ENCODE measurements at places on chromosomes 1 and 21.

DNA sequence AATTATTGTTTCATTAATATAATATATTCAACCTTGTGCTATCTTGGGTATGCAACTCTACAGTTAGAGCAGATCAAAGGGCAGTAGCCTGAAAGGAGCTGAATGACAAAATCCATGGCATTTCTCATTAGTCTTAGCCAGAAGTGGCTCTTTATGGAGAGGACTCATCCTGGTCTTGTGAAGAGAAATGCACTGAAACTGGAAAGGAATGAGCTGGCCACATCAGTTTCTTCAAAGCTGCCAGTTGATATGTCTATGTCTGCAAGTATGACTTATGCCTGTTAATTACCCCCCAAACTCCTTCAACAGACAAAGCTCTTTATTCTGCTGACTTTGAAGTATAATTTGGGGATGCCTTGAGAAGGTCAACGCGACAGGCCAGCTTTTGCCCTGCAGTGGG is 119.0 kb upstream of the UBE2U start:
- DNase-seq = no peak

GRCh38 chr1:234776256-234776875 is 166.4 kb upstream of the IRF2BP2 start:
- DNase-seq = no peak

GRCh38 chr21:38355992-38356781 is 99.4 kb downstream of the KCNJ15 start:
- peak; percentile 73 for DNase-seq

DNA sequence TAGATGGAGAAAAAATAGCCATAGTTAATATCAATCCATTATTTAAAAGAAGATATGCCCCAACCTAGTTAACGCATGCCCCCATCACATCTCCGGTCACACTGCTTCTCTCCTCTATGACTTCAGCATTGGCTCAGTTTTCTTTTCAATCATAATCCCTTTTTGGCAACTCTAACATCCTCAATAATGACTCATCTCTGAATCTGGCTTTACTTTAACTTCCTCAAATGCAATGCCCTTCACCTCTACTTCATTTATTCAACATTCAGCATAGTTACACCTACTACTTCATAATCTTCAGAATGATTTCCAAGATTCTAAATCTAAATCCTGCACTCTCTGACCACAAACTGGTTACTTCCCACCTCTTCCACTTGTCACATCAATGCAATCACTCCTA is 417.3 kb downstream of the USH2A start:
- no peak for DNase-seq

DNA sequence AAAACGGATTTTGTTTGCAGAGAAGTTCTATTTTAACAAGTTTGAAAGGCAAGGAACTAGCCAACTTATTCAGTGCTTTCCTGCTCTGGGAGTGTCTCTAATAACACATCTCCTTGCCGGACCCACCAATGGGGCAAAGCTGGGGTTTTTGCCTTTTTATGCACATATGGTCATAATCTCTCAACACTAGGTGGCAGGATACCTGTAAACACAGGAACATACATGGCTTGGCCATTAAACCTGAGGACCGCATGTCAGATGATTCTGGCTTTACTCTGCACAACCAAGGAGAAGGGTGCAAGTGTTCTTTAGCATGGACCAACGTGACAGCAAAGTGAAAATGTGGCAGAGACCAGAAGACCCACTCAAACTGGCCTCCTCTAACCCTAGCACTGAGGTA is 4.9 kb downstream of the TMEM9 start:
- DNase-seq = peak; percentile 44

DNA sequence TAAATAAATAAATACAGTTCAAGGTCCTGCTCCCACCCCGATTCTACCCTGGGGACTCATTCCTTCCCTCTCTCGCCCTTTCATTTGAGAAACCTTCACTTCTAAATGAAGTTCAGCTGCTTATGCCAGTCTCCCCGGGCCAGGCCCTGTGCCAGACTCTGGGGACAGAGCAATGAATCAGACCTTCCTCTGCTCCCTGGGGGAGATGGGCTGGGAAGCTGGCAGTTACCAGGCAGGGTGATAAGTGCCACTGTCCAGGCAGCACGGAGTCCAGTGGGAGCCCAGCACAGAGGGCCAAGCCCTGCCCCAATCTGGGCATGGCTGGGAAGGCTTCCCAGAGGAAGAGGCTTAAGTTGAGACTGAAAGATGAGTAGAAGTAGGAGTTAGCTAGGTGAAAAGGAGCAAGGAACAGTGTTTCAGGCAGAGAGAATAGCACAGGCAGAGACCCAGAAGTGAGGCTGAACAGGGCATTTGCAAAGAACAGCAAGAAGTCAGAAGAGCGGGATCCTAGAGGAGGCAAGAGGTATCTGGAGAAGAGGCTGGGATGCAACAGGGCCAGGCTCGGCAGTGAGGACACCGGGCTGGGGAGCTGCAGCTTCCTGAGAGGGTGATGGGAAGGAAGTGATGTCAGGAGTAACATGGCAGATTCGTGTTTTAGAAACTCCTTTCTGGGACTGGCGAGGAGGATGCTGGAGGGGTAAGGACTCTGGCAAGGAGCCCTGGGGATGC is 13.5 kb downstream of the KCNQ4 start:
- no peak for DNase-seq

GRCh38 chr1:61121631-61122030 is 39.3 kb downstream of the NFIA start:
- DNase-seq = no peak

DNA sequence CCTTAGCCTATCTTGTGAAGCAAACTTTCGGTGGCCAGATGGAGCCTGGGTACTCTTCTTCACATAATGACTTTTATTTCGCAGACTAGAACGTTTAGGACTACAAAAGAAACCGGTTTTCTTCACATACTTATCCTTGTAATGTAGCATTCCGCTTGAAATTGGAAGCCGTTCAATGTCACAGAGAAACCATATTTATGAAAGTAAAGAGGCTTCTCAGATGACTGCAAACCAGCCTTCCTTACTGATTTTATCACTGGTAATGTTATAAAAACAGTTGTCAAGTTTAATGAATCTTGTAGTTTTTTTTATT is 94.1 kb downstream of the PPIAL4G start:
- no peak for DNase-seq

DNA sequence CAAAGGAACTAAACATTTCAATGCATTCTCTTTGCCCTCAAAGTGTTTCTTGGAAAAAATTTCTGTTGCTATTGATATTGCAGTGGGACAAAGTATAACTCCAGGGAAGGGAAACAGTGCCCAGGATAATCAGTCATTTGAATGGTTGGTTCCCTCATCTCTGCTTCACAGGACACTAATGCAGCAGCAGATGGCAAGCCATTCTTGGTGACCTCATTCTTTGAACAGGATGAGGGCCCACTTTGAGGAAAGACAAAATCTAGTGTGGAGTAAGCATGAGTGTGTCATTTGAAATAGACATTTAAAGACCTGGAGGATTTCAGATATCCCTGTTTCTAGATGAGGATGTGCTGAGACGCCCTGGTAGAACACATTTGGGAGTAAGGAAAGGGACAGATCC is 32.3 kb downstream of the CHRM3 start:
- DNase-seq = no peak

DNA sequence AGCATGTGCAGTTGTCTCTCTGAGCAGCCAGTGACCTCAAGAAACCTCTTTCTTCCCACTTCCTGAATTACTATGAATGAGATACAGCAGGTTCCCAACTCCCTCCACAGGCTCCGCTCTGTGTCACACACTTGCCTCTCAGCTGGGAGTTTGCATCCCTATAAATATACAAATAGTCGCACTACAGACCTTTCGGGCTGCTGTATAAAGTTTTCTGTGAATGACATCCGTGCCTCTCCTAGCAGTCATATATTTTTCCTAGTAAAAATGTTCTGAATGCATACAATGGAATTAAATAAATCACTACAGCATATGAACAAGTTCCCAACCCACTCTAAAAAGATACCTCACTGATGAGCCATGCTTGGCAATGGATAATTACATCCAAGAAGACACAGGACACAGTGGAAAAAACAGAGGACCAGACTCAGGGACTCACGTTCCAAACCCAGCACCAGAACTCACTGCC is 66.8 kb downstream of the CAPZB start:
- no peak for DNase-seq

- DNase-seq = no peak
These were observed 1.5 kb upstream of the BATF3 start for GRCh38 chr1:212700892-212701819.

GRCh38 chr1:232393010-232393409 is 236.9 kb downstream of the SIPA1L2 start:
- DNase-seq = no peak

GRCh38 chr1:175597205-175597604 is 146.2 kb downstream of the TNR start:
- DNase-seq = no peak

DNA sequence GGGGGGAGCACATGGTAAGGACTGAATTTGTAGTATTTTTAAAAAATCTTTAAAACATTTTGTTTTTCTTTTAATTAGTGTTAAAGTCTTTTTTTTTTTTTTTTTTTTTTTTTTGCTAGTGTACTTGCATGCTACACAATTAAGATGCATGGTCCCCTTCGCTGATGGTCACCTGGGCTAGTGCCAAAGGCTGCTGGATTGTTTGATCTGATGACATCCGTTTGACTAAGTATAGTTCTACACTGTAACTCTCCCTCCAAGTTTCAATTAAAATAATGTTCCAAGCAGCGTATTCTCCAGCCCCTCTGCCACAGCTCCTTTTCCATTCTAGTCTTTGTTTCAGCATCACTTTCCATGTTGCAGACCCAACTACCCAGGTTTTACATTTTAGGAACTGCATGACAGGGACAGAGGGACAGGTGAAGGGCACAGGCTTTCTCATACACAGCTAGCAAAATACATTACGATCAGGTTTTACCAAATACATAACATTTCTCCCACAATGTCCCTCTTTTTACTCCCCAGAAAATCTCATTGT is 852 bp upstream of the RAVER2 start:
- no peak for DNase-seq

DNA sequence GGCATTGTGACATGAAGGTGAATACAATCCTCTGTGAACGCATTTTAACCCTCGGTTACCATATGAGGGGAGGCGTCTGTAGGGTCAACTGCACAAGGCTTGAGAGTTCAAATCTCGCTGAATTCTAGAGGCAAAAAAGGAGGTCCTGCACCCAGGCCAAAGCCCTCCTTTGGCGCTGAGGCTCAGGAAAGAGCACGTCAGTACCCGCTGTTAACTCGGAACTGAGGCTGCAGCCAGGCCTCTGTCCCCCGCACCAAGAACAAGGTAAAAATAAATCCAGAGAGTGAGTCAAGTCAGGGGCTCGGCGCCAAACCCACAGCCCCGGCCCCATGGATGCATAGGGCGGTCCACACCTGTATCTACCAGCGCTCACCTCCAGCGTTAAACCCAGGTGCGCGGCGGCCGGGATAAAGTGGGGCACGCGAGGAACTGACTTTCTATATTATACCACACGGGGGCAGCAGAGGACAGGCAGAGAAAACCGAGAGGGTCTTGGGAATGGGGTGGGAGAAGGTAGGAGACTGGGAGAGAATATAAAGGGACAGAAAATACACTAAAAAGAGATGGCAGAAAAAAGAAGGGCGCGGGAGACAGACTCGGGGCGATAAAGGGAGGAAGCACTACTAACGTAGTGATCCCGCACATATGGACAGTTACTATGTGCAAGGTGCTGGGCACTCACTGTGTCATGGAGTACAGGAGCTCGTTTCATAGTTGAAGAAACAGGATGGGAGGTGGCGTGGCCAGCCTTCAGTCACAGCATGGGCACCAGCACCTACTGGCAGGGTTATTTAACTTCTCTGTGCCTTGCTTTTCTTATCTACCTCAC is 54.9 kb downstream of the DMRTA2 start:
- DNase-seq = peak; percentile 28

- DNase-seq = no peak
These were observed 51.7 kb upstream of the PALMD start for GRCh38 chr1:99594205-99594604.
